ENCODE measurements at places on chromosomes 5 and 9.

DNA sequence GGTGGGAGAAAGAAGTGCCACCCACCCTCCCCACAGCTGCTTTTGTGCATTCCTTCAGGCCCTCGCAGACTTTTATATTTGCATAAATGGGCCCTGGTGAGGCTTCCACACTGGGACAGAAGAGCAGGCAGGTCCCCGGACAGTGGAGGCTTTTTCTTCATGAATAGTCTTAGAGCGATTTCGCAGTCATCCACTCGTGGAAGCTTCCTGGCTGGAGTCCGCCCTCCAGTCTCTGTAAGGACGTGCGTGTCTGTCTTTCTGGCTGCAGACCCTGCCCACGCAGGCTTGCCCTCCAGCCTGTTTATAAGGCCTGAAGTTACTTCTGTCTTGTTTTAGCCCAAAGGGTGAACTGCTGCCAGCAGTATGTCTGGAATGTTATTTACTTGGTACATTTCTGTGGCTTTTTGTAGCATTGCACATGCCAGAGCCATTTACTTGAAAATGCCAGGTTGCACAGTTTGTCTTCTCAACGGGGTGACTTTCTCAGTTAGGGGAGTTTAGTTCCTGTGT lies 195.7 kb downstream of the AOPEP start:
- no peak overlapping the region for H3K4me3 ChIP-seq
- H3K36me3 ChIP-seq: no peaks in the 10 kb centered on the region
- H3K4me1 ChIP-seq: no peaks in the 10 kb centered on the region
- no peak overlapping the region for H3K27ac ChIP-seq
- DNase-seq: no peak

DNA sequence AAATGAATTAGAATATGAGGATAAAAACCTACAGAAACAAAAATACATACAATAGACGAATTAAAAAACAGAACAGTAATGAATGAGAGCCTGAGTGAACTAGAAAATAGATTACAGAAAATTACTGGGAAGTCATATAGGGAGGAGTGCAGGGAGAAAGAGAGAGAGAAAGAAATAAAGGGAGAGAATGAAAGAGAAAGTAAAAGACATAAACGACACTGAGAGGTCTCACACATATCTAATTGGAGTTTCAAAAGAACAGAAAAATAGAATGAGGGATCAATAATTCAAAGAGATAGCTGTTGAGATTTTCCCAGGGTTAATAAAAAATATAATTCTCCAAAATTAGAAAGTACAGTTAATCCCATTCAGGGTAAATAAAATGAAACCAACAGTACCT lies 156.4 kb upstream of the FTMT start:
- no peaks in the 10 kb centered on the region for H3K27me3 ChIP-seq
- no peak overlapping the region for H3K4me3 ChIP-seq
- no peak for DNase-seq
- no peaks in the 10 kb centered on the region for H3K36me3 ChIP-seq
- H3K4me1 ChIP-seq: no peaks in the 10 kb centered on the region
- no peak overlapping the region for H3K27ac ChIP-seq

GRCh38 chr5:40405230-40405629 lies 274.5 kb upstream of the PTGER4 start:
- no peaks in the 10 kb centered on the region for H3K27me3 ChIP-seq
- H3K36me3 ChIP-seq: peaks cover 7% of the 10 kb centered on the region
- H3K27ac ChIP-seq: peak overlapping the region; percentile 99
- no peak for DNase-seq
- H3K4me3 ChIP-seq: peak overlapping the region; percentile 31
- H3K4me1 ChIP-seq: peaks cover 70% of the 10 kb centered on the region

DNA sequence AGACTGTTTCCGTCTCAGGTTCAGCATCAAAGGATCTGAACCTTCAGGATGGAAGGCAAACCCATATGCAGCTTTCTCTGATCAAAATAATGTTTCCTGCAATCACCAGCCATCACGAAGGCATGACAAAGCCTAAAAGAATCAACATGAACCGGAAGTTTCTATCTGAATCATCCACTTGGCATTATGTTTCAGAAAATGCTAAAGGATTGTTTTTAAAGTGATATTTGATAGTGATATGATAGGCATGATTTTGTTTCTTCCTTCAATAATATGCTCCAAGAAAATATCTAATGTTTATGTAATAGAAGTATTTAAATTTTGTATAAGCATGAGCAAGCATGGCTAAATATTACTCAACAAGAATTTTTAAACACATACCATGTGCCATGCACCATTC lies 219.6 kb downstream of the PLK2 start:
- H3K27me3 ChIP-seq: no peaks in the 10 kb centered on the region
- no peaks in the 10 kb centered on the region for H3K36me3 ChIP-seq
- no peak for DNase-seq

GRCh38 chr5:150335778-150336177 lies 21.7 kb upstream of the TCOF1 start:
- no peaks in the 10 kb centered on the region for H3K27me3 ChIP-seq
- H3K27ac ChIP-seq: no peak overlapping the region
- no peaks in the 10 kb centered on the region for H3K36me3 ChIP-seq
- no peak overlapping the region for H3K4me3 ChIP-seq

GRCh38 chr5:11050596-11051304 lies 289.7 kb upstream of the DAP start:
- no peak for DNase-seq
- no peaks in the 10 kb centered on the region for H3K36me3 ChIP-seq
- H3K27ac ChIP-seq: no peak overlapping the region
- H3K4me1 ChIP-seq: no peaks in the 10 kb centered on the region
- no peaks in the 10 kb centered on the region for H3K27me3 ChIP-seq
- no peak overlapping the region for H3K4me3 ChIP-seq

DNA sequence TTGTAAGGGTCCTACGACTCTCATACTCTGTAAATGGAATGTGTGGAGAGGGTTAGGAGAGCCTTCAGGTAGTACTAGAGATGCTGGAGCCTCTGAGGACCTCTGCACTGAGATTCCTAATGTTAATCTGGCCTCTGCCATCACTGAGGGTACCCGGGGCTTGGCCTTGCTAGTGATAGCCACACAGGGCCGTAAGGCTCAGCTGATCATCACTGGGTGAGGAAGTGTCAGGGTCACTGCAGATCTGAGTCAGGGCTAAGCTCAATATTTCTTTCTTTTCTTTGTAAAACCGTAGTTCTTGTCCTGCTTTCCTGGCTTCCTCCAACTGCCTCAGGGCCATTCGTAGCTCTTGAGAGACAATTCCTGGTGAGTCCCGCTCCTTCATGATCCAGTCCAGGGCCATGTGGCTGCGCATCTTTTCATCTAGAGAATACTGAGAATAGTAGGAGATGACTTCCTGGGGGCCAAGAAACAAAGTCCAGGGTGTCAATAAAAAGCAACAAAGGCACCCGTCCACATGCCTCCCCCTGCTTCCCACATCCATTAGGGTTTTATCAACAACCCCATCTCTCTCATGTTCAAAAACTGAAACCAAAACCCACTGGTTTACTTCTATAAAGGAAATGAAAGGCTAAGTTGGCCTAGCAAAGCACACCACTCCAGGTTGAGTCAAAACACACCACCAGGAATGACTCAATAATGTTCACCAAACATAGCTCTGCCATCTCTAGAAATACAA lies 47.7 kb downstream of the LIX1 start:
- H3K27me3 ChIP-seq: peaks cover 36% of the 10 kb centered on the region
- peak overlapping the region; percentile 83 for H3K27ac ChIP-seq
- H3K4me1 ChIP-seq: peaks cover 21% of the 10 kb centered on the region
- H3K4me3 ChIP-seq: peak overlapping the region; percentile 56
- H3K36me3 ChIP-seq: no peaks in the 10 kb centered on the region
- DNase-seq: peak; percentile 83

GRCh38 chr9:13189362-13189761 lies 90.1 kb downstream of the MPDZ start:
- no peaks in the 10 kb centered on the region for H3K36me3 ChIP-seq
- H3K4me1 ChIP-seq: no peaks in the 10 kb centered on the region
- H3K27ac ChIP-seq: no peak overlapping the region
- DNase-seq: no peak
- H3K4me3 ChIP-seq: no peak overlapping the region

GRCh38 chr9:10079284-10079964 lies 533.4 kb downstream of the PTPRD start:
- H3K4me1 ChIP-seq: no peaks in the 10 kb centered on the region
- H3K27me3 ChIP-seq: no peaks in the 10 kb centered on the region
- H3K4me3 ChIP-seq: no peak overlapping the region
- DNase-seq: no peak
- no peaks in the 10 kb centered on the region for H3K36me3 ChIP-seq

DNA sequence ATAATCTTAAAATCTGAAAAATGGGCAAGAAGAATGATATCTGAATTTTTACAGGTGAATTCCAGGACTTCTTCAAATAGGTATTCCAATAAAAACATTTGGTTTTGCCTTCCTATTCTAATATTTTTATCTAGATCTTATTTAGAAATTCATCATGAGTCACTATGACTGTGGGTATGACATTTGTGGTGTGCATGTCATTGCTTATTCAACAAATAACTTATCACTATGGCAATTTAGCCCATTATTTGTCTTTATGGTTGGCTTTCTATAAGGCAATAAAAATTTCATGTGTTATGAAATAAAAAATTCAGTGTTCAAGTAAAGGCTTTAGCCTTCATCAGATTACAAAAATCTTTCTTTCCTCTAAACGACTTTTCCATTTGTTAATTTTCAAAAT lies 1139.6 kb upstream of the NUDT12 start:
- no peaks in the 10 kb centered on the region for H3K4me1 ChIP-seq
- H3K27ac ChIP-seq: no peak overlapping the region
- no peaks in the 10 kb centered on the region for H3K27me3 ChIP-seq
- H3K36me3 ChIP-seq: no peaks in the 10 kb centered on the region

GRCh38 chr9:32350682-32351081 lies 33.8 kb upstream of the ACO1 start:
- H3K4me3 ChIP-seq: no peak overlapping the region
- no peak overlapping the region for H3K27ac ChIP-seq
- DNase-seq: no peak
- H3K4me1 ChIP-seq: no peaks in the 10 kb centered on the region
- no peaks in the 10 kb centered on the region for H3K27me3 ChIP-seq

DNA sequence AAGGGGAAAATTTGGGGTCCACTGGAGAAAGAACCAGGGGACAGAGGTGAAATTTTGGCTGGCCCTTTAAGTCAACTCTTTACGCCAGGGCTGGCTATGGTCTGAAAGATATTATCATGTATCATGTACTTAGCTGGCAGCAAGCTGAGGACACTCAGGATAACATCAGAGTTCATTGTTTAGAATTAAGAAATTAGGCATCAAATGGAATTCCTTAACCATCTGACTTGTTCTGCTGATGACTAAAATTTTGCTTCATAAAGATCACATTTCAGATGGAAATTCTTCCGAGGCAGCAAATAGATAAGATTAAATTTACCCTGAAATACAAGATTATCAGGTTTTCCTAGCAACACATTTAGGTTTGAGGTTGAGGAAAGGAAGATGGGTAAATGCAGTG lies 269.4 kb upstream of the KLF9 start:
- H3K27ac ChIP-seq: no peak overlapping the region
- H3K36me3 ChIP-seq: no peaks in the 10 kb centered on the region
- peaks cover 9% of the 10 kb centered on the region for H3K27me3 ChIP-seq
- H3K4me3 ChIP-seq: no peak overlapping the region
- H3K4me1 ChIP-seq: no peaks in the 10 kb centered on the region

DNA sequence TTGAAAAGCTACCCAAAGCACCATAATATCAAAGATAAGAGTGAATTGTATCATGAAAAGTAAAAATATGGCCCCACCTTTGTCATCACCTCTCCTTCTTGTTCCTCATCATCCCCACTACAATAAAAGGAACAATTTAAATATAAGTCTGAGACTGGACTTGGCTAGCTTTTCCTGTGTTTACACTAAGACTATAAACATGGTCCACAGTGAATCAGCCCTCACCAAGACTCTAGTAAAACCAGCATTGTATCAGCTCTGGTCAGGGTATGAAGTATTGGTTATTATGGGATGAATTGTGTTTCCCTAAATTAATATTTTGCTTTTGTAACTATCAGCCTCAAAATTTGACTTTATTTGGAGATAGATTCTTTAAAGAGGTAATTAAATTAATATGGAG lies 105.4 kb downstream of the SLC25A46 start:
- no peaks in the 10 kb centered on the region for H3K36me3 ChIP-seq
- H3K4me1 ChIP-seq: no peaks in the 10 kb centered on the region
- DNase-seq: no peak
- no peak overlapping the region for H3K4me3 ChIP-seq
- no peak overlapping the region for H3K27ac ChIP-seq
- H3K27me3 ChIP-seq: no peaks in the 10 kb centered on the region

- H3K36me3 ChIP-seq: no peaks in the 10 kb centered on the region
- peak overlapping the region; percentile 22 for H3K27ac ChIP-seq
- peaks cover 23% of the 10 kb centered on the region for H3K27me3 ChIP-seq
- H3K4me3 ChIP-seq: peak overlapping the region; percentile 19
- peaks cover 41% of the 10 kb centered on the region for H3K4me1 ChIP-seq
- no peak for DNase-seq
Measured at GRCh38 chr9:69816735-69817134, 3.9 kb upstream of the CFAP95 start.

GRCh38 chr9:114029311-114030170 lies 48.6 kb downstream of the AMBP start:
- no peak overlapping the region for H3K27ac ChIP-seq
- no peaks in the 10 kb centered on the region for H3K27me3 ChIP-seq
- H3K4me1 ChIP-seq: no peaks in the 10 kb centered on the region
- H3K4me3 ChIP-seq: no peak overlapping the region
- no peak for DNase-seq

DNA sequence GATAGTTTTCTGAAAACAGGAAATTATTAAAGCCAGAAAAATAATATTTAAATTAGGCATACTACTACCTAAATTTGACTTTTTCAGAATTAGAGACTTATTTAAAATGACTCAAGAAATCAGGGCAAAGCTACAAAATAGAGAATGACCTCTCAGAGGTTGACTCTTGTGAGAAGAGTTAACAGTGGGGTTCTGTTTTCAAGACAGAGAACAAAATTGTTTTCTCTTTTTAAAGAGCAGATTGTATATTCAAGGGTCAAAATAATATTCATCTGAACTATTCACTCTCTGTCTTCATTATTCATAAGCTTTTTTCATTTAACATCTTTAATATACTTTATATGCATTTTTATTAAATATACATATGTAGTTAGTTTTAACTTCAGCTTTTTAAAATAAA lies 21.9 kb upstream of the AUH start:
- no peaks in the 10 kb centered on the region for H3K4me1 ChIP-seq
- peaks cover 24% of the 10 kb centered on the region for H3K27me3 ChIP-seq
- no peak overlapping the region for H3K27ac ChIP-seq

- H3K4me1 ChIP-seq: no peaks in the 10 kb centered on the region
- no peaks in the 10 kb centered on the region for H3K27me3 ChIP-seq
- no peak for DNase-seq
Measured at GRCh38 chr5:2867373-2867933, 116.0 kb upstream of the IRX2 start.

DNA sequence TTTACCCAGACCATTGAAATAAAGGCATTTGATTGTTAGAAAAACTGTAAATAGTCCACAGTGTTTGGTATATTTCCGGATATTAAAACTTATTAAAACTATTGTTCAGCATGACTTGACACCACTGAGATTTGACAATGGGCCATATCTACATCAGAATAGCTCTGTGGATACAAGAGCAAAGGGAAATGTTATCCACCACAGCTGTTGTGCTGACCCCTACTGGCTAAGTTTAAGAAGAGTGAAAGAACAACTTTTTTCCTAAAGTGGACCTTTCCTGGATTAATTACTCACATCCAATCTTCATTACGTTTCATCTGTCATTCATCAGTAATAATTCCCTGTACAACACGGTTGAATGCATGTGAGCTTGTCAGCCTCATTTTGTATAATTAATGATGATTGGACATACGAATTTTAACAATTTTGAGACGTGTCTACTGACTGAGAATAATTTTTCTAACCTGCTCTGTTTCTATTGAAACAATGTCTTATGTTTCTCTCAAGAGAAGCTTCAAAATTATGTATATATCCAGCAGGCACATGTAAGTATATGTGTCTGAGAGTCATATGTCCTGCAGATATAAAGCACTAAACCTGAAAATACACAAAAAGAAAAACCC lies 1952.6 kb downstream of the MAT2B start:
- H3K4me3 ChIP-seq: no peak overlapping the region
- no peaks in the 10 kb centered on the region for H3K27me3 ChIP-seq
- DNase-seq: no peak
- H3K36me3 ChIP-seq: no peaks in the 10 kb centered on the region
- no peaks in the 10 kb centered on the region for H3K4me1 ChIP-seq

Data from activated CD4-positive, alpha-beta T cell treated with anti-CD3 and anti-CD28 coated beads, Interleukin-2, amount 10 ng/mL, durations not matched to agents 24 days and 14 days (primary cell).